Foreskin melanocyte (primary cell): ENCODE measurements at places on chromosomes 5 and 9.

GRCh38 chr5:73945505-73945904, 319.5 kb downstream of the ARHGEF28 start:
- DNase-seq, result no peak

- no peak for DNase-seq
Observed at GRCh38 chr9:116383133-116383532, 229.5 kb downstream of the PAPPA start.

GRCh38 chr9:71783120-71783523, 14.8 kb upstream of the CEMIP2 start:
- DNase-seq, result no peak

DNA sequence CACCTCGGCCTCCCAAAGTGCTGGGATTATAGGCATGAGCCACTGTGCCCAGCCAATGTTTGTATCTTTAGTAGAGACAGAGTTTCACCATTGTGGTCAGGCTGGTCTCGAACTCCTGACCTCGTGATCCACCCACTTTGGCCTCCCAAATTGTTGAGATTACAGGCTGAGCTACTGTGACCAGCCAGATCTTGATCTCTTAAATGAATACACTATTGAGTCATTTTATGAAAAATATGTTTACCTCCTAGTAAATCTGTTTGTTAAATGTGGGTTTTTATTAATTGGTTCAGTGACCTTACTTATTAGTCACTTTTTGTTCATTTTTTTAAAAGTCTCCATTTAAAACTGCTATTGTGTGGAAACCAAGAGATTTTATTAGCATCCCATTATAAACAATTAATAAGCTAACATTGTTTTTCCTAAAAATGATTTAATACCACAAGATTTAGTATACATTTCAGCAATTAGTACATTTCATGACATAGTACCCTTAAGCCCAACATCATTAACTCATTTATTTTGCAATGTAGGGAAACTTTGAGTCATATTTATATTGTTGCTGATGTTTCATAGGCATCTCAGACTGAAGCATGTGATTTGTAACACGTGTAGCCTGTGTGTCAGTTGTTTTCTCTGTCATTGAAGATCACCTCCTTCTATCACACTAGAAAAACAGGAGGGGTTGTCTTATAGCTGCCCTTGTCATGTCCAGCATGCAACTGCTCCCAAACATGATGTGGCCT, 261.2 kb downstream of the TAF11L14 start:
- DNase-seq, result no peak

- no peak for DNase-seq
Observed at GRCh38 chr5:107519900-107520354, 150.8 kb downstream of the EFNA5 start.

DNA sequence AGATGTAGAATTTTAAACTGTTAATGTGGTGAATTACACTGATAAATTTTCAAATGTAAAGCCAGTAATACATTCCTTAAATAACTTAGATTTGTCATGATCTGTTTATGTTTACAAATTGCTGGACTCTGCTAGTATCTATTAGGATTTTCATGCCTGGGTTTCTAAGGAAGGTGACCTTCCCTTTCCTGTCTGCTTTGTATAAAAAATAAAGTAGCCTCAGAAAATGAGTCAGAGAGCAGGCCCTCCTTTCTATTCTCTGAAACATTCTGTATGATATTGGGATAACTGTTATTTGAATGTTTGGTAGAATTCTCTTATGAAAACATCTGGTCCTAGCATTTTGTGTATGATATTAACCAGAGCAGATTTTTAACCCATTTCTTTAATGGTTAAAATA, 255.3 kb downstream of the SYK start:
- DNase-seq, result no peak

- peak; percentile 88 for DNase-seq
Observed at GRCh38 chr9:31137176-31138160, 1247.0 kb upstream of the ACO1 start.

- no peak for DNase-seq
Observed at GRCh38 chr9:135830496-135830895, 76.8 kb downstream of the CAMSAP1 start.

GRCh38 chr5:134564396-134564795, 38.9 kb downstream of the JADE2 start:
- no peak for DNase-seq

GRCh38 chr5:59256331-59256730, 637.2 kb downstream of the PDE4D start:
- peak; percentile 52 for DNase-seq

- no peak for DNase-seq
Observed at GRCh38 chr9:35195683-35196082, 33.9 kb downstream of the UNC13B start.

DNA sequence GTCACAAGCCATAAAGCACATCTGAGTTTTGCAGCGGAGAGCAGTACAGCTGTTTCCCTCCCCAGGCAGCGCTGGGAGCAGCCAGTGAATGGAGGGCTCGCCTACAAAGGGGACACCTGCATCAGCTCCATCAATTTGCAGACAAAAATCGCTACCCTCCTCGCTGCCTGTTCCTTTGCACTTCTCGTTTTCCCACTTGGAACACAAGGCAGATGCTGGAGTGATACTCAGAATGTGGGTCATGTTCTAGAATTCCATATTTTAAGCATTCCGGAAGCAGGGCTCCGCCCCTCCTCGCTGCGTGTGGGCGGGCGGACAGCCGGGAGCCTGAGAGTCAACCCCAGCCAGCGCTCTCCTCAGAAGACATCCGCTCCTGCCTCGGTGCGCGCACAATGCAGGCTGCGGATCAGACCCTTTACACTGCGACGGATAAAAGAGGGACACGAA, 92.1 kb downstream of the LMNB1 start:
- no peak for DNase-seq

- no peak for DNase-seq
Observed at GRCh38 chr5:37836235-37836591, 3.6 kb downstream of the GDNF start.

- no peak for DNase-seq
Observed at GRCh38 chr9:132837501-132838286, 40.4 kb downstream of the AK8 start.

- DNase-seq, result no peak
Observed at GRCh38 chr5:40738502-40738901, 17.3 kb downstream of the TTC33 start.

- DNase-seq, result no peak
Observed at GRCh38 chr9:112777914-112778313, 27.4 kb downstream of the SNX30 start.

GRCh38 chr5:112552791-112553190, 133.7 kb upstream of the EPB41L4A start:
- DNase-seq, result no peak

DNA sequence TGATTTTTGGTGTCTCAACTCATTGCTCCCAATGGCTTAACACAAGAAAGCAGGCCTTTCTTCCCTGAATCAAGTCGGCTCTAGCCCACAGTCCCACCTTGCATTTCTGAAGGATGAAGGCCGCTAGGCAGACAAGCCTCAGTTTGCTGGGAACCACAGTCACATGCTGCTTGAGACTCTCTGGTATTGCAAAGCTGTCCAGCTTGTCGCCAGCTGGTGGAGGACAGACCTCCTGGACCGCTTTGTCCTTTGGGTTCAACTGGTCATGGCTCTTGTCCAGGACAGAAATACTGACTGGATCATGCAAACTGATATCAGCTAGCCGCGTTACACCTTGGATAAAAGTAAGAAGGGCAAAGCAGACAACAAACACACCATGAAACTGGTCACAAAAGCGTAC, 23.1 kb downstream of the DDX31 start:
- DNase-seq, result no peak

GRCh38 chr5:81202655-81203054, 30.5 kb upstream of the CKMT2 start:
- no peak for DNase-seq

DNA sequence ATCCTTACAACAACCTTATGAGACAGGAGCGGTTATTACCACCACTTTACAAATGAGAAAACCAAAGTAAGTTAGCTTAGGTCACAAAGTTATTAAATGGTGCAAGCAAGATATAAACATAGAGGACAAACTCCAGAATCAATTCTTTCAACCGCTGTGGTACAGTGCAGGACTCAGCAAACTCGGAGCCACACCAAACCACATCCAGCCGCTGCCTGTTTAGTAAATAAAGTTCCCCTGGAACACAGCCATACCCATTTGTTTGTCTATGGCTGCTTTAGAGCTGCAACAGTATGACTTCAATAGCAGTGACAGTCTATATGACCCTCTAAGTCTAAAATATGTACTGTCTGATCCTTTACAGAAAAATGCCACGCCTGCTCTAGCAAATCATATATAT, 1567.2 kb upstream of the WWC1 start:
- no peak for DNase-seq

GRCh38 chr5:84255315-84255714, 129.4 kb downstream of the EDIL3 start:
- no peak for DNase-seq

DNA sequence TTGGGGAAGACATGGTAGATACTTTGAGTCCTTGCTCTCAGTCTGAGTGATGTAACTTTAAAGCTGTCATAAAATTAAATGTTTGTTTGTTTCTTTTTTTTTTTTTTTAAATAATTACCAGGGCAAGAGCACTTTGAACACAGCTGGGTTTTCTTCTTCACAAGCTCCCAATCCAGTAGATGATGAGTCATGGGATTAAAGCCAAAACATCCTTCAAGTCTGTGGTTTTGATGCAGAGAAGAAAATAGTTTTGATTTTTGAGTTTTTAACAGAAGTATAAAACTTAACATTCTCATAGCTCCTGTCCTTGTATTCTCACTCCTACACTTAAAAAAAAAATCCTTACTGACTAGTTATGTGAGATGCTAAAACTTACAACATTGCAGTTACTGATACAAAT, 34.8 kb upstream of the IL31RA start:
- DNase-seq, result peak; percentile 71

GRCh38 chr9:112555101-112555643, 68.5 kb downstream of the KIAA1958 start:
- no peak for DNase-seq

- no peak for DNase-seq
Observed at GRCh38 chr9:33434317-33435105, 12.9 kb downstream of the AQP3 start.

GRCh38 chr5:109168151-109168550, 241.6 kb downstream of the PJA2 start:
- DNase-seq, result no peak

GRCh38 chr5:154447089-154447725, 1.4 kb downstream of the SAP30L start:
- no peak for DNase-seq

GRCh38 chr5:9502050-9502834, 43.6 kb downstream of the SEMA5A start:
- DNase-seq, result no peak

DNA sequence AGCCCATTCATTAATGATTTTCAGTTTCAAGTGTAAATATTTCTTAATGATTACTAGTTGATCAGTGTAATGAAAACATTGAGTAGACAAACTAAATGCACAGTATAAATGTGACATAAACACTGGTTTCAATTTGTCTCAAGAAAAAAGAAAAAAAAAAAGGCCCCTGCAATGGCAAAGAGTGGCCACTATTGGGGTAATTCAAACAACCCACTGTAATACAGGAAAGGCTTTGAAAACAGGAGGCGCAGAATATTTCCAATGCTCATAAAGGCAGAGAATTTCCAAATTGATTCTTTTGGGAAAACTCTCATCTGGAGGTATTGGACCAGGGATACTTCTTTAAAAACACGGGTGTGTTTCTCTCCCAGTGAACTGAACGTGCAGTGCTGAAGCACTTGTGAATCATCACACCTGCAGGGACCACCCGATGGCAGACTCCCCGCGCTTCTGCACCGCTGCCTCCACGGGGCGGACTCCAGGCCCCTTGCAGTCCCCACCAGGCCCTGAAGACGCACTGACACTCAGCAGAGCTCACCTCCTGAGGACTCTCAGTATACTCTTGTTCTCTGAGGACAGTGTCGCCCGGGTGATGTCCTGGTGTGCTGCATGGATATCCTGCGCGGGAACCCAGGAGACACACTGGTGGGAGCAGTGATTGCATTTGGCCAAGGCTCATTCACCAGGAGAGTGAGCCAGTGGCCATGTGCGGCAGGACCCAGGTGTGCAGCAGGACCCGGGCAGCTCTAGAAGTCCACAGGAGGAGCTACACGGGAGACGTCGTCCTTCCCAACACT, 227.6 kb upstream of the IRX4 start:
- no peak for DNase-seq

DNA sequence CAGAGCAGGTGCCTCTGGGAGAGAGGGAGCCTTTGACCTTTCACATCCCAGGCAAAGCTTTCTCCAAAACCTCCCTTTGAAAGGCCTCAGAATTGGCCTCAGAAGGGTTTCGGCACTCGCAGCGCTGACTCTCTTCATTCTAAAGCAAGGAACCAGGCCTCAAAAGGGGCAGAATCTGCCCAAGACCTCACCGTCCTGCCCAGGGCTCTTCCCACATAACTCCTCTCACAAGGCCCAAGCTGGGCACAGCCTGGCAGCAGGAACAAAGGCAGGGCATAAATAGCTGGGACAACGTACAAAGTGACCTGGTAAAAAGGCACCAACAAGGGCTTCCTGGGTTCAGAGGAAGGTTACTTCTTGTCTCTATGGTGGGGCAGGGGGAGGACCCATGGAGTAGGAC, 166.3 kb upstream of the FSTL4 start:
- no peak for DNase-seq

GRCh38 chr9:15138357-15138686, 168.7 kb downstream of the TTC39B start:
- DNase-seq, result no peak

- DNase-seq, result no peak
Observed at GRCh38 chr5:162995568-162995967, 441.8 kb upstream of the CCNG1 start.

DNA sequence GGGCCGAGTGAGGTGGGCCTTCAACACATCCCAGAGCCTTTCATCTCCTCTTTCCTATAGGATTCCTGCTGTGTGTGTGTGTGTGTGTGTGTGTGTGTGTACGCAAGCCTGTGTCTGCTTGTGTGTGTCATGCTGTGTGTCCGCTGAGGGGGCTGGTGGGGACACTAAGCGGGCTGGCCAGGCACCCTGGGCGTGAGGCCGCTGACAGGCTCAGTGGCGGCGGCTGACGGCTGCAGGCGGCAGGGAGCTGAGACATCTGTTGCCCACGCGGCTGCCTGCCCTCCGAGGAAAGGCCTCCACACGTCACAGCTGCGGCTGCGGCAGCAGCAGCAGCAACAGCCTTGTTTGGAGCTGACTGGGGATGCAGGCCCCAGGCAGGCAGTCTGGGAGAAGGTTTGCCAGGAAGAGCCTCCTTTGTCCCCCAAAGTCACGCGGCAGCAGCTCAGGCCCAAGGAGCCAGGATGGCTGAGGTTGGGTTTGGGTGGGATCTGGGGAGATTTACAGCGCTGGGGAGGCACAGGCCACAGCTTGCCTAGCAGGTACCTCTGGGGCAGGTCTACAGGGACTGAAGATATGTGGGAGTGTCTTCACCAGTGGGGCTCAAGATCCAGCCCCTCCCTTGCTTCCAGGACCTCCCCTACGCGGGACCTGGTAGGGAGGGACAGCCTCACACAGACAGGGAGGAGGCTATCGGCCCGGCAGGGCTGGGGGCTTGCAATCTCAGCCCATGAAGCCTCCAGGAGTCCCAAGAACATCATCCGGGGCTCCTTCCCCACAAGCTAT, 1.8 kb downstream of the PDLIM4 start:
- peak; percentile 36 for DNase-seq

- DNase-seq, result no peak
Observed at GRCh38 chr9:111287127-111287526, 42.9 kb downstream of the OR2K2 start.

GRCh38 chr5:121967187-121967586, 5.4 kb downstream of the SRFBP1 start:
- no peak for DNase-seq
